Stimulated activated naive CD4-positive, alpha-beta T cell treated with Interleukin-2 at 50 U/mL for 16 hours (primary cell): ENCODE measurements at places on chromosomes 1 and 21.

DNA sequence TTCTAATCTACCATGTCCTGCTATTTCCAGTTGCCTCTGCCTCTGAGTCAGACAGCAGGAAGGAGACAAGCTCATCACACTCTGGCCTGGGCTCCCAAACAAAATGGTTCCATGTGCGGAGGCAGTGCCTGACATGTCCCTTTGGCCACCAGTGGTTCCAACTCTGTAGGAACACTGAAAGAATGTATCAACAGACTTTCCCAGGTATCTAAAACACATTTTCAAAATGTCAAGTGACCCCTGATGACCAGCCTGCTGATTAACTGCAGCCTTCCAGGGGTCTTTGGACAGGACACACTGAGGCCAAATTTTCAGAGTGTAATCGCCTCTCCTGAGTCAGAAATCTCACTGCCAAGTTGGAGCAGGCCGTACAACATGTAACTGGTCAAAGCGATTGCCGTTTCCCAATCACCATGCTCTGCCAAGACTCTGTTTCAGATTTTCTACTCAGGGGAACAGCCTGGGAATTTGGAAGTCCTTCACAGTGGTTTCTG, 172.7 kb downstream of the TPR start:
- no peak for DNase-seq

DNA sequence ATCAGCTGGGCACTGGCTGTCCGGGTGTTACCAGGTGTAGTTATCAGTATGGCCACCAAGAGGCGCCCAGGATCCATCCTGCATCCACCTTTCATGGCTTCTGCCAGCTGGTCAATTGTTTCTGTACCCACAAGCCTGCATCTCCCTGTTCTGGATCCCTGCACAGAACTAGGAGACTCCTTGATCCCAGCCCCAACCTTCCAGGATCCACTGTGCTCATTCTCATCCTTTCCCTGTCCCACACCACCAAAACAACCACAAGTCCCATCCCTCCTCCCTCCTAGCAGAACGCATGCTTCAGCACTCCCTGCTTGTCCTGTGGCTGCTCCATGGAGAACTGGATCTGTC, 27.2 kb upstream of the FOXE3 start:
- DNase-seq, result peak; percentile 24

- DNase-seq, result no peak
These were observed 11.9 kb downstream of the PHTF1 start for GRCh38 chr1:113747376-113747775.

DNA sequence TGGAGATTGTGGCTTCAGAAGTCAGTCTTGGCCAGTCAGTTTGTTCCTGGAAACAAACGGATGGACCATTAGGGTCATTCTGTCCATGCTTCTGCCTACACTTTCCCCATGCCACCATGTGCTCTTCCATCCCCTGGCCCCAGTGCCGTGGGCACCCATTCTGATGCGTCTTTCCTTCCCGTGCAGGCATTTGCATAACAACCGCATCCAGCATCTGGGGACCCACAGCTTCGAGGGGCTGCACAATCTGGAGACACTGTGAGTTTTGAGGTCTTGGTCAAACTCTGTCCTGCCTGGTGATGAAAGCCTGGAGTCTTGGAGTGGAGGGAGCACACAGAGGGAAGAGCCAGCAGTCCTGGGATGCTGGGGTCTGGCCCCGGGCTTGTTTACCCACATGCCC, 61.1 kb downstream of the UBE2T start:
- DNase-seq, result no peak

DNA sequence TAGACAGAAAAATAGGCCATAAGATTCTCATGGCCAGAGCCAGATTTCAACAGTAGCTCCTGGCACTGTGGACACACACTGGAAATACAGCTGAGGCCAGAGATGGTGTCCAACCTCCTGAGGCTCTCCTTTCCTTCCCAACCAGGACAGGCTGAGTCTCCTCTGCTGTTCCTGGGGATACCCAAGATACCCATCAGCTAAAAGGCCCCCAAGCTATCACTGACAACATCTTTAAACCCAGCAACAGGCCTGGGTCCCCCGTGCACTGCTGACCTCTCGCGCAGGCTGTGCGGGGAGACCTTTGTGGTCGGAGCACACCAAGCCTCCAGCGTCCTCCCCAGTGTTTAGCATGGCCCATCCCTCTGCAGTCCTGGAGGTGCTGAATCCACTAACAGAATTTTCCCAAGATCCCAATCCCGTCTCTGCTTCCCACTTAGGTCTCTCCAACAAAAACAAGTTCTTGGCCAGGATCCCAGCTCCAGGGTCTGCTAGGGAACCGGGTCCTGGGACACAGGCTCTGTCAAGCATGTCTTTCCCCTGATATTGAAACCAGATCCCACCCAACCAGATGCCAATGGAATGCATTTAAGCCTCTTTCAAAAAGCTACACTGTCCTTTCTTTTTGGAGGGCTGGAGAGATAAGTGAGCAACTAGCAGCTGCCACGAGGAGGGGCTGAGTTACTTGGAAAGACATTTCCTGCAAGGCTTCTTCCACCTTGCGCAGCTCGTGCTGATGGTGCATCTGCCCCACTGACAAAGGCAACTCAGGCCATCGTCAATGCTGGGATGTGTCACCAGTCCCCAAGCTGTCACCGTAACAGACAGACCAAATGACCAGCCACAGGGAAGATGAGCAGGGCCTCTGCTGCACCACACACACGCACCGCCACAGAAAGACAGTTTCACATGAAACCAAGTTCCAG, 73.2 kb downstream of the BCAR3 start:
- no peak for DNase-seq

GRCh38 chr1:117586747-117587498, 18.9 kb upstream of the TENT5C start:
- no peak for DNase-seq

GRCh38 chr1:90730243-90731022, 13.3 kb upstream of the BARHL2 start:
- DNase-seq, result no peak

- no peak for DNase-seq
These were observed 184.8 kb upstream of the VAMP3 start for GRCh38 chr1:7586031-7586941.

DNA sequence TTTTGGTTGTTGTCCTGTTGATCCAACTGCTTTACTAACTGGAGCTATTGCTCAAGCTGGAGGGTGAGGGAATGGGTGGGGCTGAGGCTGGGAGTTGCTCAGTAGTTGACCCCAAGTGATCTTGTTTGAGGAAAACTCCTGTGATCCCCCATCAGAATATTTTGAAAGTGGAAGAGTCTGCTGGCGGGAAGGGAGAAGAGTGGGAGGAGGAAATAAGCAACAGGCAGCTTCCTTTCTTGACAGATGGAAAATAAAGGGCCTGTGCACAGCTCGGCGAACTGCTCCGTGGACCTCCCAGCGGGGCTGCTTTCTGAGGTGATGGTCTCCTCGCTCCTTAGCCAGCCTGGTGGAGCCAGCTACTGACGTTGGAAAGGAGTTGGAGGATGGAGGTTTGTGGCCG, 199.1 kb upstream of the LMO4 start:
- no peak for DNase-seq

GRCh38 chr21:28811860-28812259, 180.8 kb downstream of the LTN1 start:
- no peak for DNase-seq

DNA sequence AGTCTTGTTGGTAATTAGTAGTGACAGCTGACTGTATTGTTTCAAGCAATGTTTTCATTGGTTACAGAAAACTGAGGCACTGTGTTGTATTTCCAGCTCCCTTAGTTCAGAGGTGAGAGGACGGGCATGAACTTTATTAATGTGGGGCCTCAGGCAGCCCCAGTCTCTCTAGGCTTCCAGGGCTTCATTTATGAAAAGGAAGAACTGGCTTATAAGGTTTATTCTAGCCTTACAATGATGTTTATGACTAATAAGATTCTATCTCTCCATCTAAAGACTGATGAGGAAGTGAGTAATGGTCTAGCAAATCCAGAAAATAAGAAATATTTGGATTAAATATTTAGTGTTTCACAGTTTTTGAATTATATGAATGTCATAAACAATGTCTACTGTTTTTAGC, 41.5 kb downstream of the CBS start:
- no peak for DNase-seq

DNA sequence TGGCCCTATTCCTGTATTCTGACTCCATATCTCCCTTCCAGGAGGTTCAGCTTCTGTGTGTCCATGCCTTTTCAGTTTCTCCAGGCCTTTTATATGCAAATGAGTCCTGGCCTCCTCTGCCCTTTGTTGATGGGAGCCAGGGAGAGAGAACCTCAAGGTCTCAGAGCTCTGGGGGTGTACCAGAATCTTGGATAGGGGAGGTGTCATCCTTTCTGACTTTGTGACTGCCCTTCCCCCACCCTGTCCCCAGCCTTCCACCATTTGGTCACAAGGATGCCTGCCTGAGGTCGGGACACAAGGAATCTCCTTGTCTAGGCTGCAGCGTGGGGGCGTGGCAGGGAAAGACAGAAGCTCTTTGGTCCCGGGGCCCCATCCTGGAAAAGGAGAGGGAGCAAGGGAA, 18.6 kb downstream of the LURAP1 start:
- no peak for DNase-seq

- DNase-seq, result no peak
These were observed 19.8 kb downstream of the ATP1A1 start for GRCh38 chr1:116392717-116393404.

GRCh38 chr1:161335796-161336195, 21.6 kb downstream of the SDHC start:
- DNase-seq, result no peak

GRCh38 chr1:193589597-193590040, 403.2 kb upstream of the B3GALT2 start:
- no peak for DNase-seq

GRCh38 chr1:191592039-191592438, 566.2 kb upstream of the RGS18 start:
- no peak for DNase-seq

DNA sequence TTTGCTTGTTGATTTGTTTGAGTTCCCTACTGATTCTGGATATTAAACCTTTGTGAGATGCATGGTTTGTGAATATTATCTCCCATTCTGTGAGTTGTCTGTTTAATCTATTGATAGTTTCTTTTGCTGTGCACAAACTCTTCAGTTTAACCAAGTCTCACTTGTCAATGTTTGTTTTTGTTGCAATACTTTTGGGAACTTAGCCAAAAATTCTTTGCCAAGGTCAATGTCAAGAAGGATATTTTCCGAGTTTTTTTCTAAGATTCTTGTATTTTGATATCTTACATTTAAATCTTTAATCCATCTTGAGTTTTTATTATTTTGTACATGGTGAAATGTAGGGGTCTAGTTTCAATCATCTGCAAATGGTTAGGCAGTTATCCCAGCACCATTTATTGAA, 1230.7 kb upstream of the NCAM2 start:
- no peak for DNase-seq

- DNase-seq, result no peak
These were observed 16.8 kb upstream of the FOXE3 start for GRCh38 chr1:47399138-47399845.

DNA sequence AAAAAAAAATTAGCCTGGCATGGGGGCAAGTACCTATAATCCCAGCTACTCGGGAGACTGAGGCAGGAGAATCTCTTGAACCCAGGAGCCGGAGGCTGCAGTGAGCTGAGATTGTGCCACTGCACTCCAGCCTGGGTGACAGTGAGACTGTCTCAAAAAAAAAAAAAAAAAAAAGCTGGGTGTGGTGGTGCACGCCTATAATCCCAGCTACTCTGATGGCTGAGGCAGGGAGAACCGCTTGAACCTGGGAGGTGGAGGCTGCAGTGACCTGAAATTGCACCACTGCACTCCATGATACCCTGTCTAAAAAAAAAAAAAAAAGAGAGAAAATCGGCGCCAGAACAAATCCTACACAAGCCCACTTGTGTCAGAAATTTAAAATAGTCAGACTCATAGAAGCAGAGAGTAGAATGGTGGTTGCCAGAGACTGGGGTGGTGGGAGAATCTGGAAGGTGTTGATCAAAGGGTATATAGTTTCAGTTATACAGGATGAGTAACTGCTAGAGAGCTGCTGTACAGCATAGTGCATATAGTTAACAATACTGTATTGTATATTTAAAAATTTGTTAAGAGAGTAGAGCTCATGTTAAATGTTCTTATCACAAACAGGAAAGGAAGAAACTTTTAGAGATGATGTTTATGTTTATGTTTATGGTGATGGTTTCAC, 9.6 kb downstream of the DIP2A start:
- DNase-seq, result no peak

DNA sequence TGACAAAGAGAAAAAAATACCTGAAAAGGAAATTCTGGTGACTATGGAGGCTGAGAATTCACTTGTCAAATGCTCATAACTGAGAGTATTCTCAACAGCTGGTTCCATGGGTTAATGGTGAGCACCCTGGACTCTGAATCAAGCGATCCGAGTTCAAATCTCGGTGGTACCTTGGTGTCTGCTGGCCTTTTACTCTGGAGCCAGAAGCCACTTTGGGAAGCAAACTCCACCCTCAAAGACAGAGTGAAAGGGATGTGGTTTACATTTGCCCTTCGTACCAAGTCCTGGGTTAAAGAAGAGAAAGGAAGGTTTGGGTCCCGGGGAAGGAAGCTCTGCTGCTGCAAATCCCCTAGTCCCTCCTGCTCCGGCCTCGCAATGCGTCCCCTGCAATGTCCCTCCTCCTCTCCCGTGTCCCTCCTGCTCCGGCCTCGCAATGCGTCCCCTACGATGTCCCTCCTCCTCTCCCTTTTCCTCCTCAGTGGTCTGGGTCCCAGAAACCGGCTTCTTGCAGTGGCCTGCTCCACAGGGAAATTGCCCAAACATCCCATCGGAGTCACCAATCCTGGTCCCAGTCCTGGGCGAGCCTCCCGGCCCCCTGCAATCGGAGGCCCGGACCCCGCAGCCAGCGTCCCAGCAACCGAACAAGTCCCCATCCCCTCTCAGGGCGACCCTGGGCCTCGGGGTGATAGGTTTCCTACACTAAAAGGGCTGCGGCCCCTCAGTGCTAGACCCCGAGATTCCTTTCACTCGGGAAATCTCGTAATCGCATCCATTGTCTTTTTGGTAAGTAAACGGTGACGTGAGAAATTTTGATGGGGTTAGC, 129.4 kb downstream of the PPIAL4G start:
- peak; percentile 1 for DNase-seq

- DNase-seq, result no peak
These were observed 35.5 kb downstream of the PLA2G4A start for GRCh38 chr1:186864296-186864695.

- no peak for DNase-seq
These were observed 109.3 kb downstream of the RUNX1 start for GRCh38 chr21:34939673-34940331.

DNA sequence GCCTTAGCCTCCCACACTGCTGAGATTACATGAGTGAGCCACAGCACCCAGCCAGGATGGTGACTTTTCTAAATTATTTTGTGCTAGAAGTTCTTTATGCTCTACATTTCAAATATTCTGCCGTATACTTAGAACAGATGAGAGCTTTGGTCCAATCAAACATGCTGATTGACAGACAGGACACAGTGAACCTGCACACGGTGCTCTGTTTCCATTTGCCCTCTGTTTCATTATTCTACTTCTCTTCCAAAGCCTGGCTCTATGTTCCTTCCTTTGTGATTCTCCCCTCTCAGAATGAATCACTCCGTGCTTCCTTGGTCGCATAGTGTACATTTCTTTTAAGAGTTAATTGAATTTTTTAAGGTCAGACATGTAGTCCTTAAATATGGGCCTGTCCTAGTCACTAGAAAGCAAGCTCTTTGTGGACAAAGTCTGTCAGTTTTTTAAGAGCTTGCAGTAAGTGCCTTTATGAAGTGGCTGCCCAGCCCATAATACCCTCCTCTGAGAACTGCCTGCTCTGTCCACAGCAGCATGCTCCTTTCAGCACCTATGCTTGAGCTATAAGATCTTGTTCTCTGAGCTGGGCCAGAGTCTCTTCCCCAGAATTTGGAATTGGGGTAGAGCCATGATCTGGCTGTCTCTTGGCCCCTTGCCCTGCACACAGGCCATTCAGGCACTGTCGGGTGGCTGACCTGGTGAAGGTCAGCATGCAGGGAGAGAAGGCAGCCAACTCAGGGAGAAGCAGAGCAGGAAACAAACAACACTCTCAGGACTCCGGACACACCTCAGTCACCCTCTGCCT, 66.8 kb upstream of the SLC44A3 start:
- no peak for DNase-seq
